CD8-positive, alpha-beta memory T cell (primary cell): ENCODE measurements at places on chromosomes 5 and 9.

DNA sequence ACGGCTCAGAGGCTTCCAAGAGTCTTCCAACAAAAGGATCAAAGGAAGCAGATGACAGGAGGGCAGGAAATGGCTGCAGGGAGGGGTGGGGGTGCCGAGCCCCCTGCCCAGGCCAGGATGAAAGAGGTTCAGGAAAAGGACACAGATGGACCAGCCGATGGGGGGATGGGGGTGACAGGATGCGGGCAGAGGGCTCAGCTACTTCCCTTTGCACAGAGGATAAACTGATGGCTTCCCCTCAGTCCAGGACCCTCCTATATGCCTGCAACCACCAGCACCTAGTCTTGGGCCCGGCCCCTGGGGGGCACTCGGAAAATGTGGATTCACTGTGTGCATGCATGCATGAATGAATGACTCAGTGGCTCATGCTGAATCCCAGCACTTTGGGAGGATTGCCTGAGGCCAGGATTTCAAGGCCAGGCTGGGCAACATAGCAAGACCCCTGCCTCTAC, 148.2 kb downstream of the C9orf50 start:
- no peak for DNase-seq

DNA sequence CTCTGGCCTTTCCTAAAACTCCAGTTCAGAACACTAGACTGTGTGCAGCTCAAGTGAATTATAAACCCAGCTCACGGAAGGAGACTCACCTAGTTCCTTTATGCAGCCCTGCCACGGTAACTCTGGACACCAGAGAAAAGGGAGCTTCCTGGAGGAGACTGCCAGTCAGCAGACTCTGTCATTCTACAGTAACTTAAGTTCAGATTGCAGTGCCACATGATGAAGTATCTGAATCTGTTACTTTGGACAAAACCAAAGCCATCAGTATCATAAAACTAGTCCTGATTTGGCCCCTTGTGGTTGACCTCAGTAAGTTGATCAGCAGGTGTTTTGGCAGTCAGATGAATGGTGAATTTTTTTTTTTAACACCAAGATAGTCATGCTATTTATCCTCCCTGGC, 2.7 kb downstream of the MTRR start:
- no peak for DNase-seq

GRCh38 chr5:110665184-110665726, 61.2 kb downstream of the TMEM232 start:
- DNase-seq = no peak

DNA sequence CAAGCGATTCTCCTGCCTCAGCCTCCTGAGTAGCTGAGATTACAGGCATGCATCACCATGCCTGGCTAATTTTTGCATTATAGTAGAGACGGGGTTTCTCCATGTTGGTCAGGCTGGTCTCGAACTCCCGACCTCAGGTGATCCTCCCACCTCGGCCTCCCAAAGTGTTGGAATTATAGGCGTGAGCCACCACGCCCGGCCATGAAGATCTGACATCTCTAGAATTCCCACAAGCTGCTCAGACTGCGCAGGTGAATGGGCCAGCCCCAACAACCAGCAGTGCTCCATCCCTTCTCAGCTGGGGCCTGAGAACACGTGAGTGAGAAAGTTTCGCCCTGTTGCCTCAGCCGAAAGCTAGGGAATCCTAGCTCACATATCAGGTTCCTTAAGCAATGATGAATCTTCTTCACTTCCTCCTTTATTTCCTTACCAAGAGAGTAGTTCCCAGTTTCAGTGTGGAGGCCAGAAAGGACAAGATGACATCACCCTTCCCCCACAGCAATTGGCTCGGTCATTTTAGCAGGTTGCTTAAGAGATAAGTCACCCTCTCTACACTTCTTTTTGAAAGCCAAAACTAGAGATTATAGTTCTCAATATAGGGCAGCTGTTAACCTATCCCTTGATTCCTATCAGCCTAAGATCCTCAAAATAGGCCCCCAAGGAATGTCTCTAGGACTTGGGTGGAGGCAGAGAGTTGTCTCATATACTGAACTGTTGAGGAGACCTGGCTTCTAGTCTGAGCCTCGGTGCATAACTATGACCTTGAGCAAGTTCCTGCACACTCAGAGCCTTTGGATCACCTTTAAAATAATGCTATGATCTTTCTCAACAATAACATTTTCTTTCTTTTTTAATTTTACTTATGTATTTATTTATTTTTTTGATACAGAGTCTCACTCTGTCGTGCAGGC, 23.9 kb upstream of the PPP2CA start:
- DNase-seq = no peak

GRCh38 chr9:69931340-69931739, 110.7 kb downstream of the CFAP95 start:
- DNase-seq = no peak
